Left hindlimb (tissue), 1 donor: ENCODE measurements at places on chromosomes 12 and 14.

DNA sequence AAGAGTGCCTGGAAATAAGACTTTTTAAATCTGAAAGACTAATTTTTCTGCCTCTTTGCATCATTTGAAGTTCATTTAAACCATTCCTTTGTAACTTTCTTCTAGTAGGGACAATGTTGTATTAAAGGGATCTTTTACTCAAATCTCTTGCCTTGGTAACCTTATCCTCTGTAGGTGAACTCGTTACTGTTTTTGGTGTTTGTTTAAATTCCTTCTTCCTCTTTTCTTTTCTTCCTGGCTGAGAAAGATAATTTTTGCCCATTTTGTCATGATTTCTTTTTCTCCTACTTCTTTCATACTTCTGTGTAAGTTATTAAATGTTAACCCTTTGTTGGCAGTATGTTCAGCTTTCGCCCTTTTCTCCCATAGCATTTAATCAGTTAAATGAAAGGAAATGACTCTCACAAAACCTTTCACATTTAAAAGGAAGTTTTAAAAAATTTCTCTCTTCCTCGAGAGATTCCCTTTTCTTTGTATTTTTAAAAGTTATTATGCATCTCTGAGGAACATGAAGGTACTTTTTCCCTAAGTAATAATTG, 10.3 kb downstream of the VEZT start:
- no peak for DNase-seq

- DNase-seq: no peak
Measured at GRCh38 chr12:99498756-99499155, 148.8 kb upstream of the GARIN6 start.

- peak; percentile 39 for DNase-seq
Measured at GRCh38 chr12:45214749-45215418, 1.0 kb upstream of the ANO6 start.

GRCh38 chr14:92687681-92688433, 60.6 kb downstream of the LGMN start:
- no peak for DNase-seq

GRCh38 chr14:101595887-101596721, 34.8 kb downstream of the DIO3 start:
- no peak for DNase-seq

DNA sequence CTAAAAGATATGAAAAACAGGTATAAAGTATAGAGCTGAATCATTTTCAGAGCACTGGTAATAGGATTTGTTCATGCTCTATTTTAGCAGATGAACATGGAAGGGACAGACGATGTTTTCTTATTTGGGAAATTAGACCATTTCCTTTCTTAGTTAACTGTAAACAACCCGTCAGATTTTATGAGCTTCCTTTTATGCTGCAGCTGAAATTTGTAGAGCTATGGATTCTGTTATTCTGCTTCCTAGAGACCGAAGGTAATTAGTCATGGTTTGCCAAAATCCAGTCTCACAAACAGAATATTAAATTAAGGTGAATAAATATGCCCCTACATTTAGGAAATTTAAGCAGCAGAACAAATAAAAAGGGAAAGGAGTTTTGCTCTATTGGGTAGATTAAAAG, 180.2 kb upstream of the SYT1 start:
- no peak for DNase-seq

GRCh38 chr14:89493877-89494634, 77.0 kb upstream of the FOXN3 start:
- no peak for DNase-seq

DNA sequence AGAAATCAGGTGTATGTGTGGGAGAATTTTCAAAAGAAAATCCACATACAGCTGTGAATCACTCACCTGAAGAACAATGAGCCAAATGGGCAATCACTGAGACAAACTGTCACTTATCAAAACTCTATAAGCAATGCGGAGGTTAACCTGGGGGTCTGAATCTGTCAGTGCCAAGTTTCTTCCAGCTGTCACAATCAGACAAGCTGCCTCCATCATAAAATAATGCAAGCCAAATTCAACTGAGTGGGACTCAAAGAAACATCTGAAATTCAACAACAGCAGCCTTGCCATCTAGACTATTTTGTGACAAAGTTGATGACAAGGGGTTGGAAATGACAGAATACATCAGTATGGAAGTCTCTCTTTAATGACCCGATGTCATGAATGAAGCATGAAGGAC, 60.3 kb downstream of the GARIN6 start:
- no peak for DNase-seq
